Activated naive CD8-positive, alpha-beta T cell treated with anti-CD3 and anti-CD28 coated beads, Interleukin-2, amount 10 ng/mL, durations not matched to agents 7 days and 5 days (primary cell): ENCODE measurements at places on chromosomes 2 and 18. TPM values are rescaled to one million over a fixed set of nuclear protein-coding genes. Genes with fewer than 3 reads are reported as not detected.

Gene MOCOS
- total RNA-seq, result 0.23 TPM

GRCh38 chr2:160941290-160941846 lies 218.9 kb upstream of the TANK start:
- DNase-seq, result no peak

DNA sequence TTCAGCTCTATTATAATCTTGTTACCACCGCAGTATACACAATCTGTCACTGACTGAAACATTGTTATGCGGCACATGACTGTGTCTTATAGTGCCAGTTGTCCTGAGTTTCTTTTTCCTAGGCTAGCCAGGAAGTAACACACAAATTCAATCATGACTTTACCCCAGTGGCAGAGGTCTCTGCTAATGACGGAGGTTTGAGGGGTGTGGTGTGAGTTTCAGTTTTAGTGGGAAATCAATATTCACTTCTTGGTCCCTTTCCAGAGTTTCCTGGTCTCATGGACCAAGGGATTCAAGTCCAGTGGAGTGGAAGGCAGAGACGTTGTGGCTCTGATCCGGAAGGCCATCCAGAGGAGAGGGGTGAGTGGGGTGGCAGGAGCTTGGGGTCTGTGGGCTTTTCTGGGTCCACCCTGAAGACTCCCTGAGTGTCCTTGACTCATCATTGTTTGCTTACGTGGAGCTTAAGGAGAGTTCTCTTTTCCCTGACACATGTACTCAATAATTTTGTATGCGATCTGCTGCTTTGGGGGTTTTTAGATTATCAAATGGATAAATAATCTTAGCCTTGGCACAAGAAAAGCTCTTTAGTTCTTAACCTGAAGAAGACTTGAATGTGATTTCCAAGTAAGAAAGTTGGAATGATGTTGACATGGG lies 39.2 kb downstream of the HK2 start:
- no peak for DNase-seq

DNA sequence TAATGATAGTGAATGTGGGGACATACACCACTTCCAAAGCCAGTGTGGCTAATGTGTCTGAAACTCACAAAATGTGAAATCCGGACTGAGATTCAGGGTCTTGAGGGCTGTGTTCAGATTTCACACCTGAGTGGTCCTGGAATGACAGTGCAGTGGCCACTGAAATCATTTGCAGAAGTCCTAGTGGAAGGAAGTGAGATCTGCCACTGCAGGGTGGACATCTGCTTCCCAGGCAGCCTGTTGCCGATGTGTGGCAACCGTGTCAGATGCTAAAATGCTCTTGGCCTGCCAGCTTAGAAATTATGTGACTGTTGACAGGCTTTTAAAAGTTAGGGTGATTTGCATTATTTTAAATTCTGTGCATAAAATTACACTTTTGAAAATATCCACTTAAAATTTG lies 77.8 kb upstream of the TMEM200C start:
- no peak for DNase-seq

GRCh38 chr18:44968336-44968735 lies 287.6 kb downstream of the SETBP1 start:
- DNase-seq, result no peak

DNA sequence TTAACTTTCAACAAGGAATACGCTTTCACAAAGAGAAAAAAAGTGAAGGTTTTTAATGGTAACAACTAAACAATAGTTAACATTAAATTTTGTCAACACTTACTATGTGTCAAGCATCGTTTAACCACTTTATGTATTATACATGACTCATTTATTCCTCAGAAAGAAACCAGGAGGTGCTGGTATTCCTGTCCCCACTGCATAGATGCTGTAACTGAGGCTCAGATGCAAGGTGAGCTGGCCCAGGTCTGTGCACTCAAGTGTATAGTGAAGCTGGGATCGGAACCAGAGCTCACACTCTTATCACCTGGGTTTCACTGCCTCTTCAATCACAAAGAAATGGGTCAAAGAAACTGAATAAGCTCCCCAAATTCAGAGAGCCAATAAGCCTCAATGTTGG lies 16.5 kb downstream of the FBXO15 start:
- no peak for DNase-seq

DNA sequence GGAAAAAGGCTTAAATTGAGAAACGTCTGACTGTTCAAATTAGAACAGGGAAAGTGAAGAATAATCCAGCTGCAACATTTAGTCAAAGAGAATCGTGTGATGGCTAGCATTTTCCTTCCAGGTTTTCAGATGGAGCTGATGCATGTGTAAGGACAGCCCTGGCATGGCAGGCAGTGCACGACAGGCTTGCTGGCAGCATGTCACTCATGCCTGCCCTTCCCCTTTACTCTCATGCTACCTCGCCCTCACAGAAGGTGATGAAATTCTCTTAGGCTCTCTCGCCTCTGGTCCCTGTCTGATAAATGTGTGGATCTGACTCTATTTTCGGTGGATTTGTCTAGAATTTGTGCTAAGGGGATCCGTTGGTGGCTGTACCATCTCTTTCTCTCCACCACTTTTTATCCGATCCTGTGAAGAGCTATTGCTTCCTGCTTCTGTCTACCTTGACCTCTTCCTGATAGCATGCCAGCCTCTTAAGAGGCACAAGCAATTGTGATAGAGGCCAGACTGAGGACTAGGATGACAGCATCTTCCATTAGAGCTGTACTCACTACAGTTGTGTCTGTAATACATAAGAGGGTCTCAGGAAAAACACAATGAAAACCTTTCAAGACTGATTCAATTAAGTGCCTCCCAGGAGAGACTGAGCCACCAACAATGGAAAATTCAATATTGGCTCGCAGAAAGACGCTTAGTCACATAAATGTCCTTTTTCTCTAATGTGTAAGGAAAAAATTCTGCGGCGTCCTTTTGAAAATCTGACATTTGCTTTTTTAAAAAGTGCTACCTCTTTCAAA lies 65.6 kb upstream of the NOSTRIN start:
- no peak for DNase-seq

DNA sequence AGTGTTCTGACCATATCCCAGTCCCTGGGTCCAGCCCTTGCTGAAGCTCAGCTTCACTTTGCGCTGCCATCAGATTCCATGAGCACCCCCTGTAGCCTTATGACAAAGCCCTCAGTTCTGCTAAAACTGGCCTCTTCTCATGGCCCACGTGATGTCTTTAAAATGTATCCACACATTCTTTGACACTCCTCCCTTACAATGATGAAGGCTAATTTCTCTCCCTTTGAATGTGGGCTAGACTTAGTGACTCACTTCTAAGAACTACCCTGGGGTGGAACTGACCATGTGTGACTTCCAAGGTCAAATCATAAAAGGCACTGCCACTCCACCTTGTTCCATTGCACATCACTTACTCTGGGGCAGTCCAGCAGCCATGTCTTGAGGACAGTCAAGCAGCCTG lies 45.4 kb upstream of the GORASP2 start:
- DNase-seq, result no peak

GRCh38 chr2:38163579-38163978 lies 87.6 kb upstream of the CYP1B1 start:
- DNase-seq, result no peak

DNA sequence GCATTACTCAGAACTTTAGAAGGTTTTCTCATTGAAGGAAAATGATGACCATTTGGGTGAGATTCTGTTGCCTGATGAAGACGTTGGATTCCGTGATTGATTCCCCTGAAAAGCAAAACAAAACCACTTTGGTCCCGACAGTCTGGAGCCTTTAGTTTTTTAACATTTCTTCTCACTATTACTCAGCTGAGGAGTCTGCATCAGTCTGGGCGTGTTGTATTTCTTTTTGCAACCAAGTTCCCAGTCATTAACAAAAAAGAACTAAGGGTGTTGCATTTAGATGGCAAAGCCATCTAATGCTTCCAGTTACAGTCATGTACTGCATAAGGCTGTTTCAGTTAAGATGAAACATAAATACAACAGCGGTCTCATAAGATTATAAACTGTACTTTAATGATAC lies 343.1 kb upstream of the CDH2 start:
- DNase-seq, result no peak

DNA sequence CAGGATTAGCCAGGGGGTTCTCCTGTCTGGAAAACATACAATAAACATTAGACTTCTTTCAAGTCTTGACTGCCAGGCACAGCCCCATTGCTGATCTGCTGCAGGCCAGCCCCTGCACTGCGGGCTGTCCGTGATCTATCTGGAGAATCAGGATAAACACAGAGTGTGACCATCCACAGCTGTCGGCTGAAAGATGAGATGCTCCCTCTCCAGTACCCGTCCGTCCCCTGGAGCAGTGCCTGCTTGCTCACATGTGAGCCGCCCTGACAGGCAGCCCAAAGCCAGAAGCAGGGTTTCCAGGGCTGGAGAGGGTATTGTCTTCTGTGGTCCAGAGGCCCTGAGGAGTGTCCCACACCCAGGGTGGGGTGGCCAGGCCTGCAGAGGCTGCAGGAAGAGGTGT lies 46.1 kb upstream of the FOSL2 start:
- DNase-seq, result peak; percentile 21
